H1 (cell line): ENCODE measurements at places on chromosomes 12 and 14. TPM values are rescaled to one million over a fixed set of nuclear protein-coding genes. Genes with fewer than 3 reads are reported as not detected.

DNA sequence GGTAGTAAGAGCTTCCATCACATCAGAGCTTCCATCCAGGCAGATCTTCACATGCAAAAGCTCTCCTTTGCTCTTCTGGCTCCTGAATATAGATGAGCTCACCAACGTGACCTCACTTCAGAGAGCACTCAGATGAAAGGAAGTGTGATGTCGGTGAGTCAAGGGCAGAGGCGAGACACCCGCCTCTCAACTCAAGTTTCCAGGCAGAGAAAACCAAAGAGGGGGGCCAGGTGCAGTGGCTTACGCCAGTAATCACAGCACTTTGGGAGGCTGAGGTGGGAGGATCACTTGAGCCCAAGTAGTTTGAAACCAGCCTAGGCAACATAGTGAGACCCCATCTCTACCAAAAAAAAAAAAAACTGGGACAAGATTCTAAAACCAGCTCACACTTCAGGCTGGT lies 126.9 kb downstream of the DUSP6 start:
- no peak for DNase-seq

DNA sequence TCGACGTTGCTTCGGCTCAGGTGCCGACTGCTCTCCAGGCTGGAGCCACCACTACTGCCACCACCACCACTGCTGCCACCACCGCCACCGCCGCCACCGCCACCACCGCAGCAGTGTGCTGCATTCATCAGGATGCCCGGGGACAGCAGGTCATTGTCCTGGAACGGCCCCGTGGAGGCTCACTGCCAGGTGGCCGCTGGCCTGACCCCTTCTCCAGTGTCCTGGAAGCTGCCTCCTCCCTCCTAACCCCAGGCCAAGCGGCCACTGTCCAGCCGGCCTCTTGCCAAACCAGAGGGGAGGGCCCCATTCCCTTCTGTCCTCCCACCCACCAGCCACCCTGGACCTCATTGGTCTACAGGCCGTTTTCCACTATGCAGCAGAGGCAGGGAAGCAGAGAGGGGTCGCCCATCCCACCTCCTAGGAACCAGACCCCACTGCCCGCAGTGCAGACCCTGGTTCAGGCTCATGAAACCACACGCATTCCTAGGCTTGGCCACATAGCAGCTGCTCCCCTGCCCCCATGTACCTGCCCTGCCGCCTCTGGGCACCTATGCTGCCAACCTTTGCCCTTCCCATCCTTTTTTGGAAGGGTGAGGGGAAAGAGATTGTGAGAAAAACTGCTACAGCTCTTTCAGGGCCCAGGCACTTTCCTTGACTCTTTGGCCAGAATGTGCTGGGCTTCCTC lies 15.2 kb downstream of the ARL6IP4 start:
- DNase-seq: no peak

- DNase-seq: no peak
These were observed 124.6 kb upstream of the HIF1A start for GRCh38 chr14:61570549-61571290.

DNA sequence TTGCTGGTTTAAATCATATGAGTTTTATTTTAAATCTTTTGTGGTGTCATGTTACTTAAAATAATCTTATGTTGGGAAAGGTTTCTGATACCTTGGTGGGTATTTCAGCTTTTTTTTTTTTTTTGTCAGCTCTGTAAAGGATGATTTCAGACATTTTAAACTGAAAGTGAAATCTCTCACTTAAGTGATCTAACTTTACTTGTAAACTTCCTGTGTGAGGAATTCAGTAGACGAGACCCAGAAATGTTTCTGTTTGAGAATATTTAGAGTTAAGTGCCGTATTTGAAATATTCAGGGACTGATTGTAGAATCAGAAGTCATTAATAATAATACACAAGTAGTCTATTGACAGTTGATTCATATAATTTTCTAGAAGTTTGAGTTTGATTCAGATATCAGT lies 37.8 kb downstream of the PROX2 start:
- DNase-seq: no peak

GRCh38 chr14:52792097-52792415 lies 649 bp upstream of the GNPNAT1 start:
- DNase-seq: no peak

DNA sequence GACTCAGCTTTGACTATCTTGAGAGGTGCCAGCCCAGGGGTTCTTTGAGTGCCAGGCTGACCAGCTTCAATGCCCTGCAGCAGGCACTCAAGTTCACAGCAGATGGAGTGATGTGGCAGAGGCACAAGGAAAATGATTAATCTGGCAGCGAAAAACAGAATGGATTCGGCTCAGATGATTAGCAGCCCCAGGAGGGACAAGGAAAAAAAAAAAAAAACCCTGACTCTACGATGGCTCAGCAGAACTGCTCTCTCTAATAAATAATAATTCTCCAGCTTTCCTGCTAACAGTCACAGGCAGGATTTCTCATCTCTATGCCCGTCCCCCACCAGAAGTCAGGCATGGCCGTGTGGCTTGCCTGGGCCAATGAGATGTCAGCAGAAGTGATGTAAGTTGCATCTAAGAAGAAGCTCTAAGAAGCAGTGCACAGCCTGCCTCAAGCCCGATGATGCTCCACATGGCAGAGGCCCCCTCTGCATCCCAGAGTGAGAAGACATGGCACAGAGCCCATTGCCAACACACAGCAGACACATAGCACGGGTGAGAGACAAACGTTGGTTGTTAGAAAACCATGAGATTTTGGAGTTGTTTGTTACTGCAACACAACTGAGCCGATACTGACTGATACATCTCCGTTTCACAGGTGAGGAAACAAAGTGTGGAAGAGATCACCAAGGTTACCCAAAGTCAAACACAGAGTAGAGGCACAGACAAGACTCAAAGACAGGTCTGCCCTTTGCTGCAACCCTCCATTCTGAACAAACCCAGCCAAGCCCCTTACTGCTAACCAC lies 111.0 kb downstream of the SCARB1 start:
- DNase-seq: no peak

The TRHDE gene
- 1.0 and 1.3 TPM in 2 replicates for polyA plus RNA-seq

- no peak for DNase-seq
These were observed 87.5 kb downstream of the SCARB1 start for GRCh38 chr12:124776125-124776513.
